ENCODE measurements at places on chromosomes 12 and 14.
A peak's percentile ranks its signal among the peaks of the same experiment; 100 is the strongest.

GRCh38 chr12:5014269-5014668, 29.4 kb upstream of the KCNA5 start:
- DNase-seq: no peak

GRCh38 chr12:129226005-129226404, 372.7 kb downstream of the GLT1D1 start:
- no peak for DNase-seq

DNA sequence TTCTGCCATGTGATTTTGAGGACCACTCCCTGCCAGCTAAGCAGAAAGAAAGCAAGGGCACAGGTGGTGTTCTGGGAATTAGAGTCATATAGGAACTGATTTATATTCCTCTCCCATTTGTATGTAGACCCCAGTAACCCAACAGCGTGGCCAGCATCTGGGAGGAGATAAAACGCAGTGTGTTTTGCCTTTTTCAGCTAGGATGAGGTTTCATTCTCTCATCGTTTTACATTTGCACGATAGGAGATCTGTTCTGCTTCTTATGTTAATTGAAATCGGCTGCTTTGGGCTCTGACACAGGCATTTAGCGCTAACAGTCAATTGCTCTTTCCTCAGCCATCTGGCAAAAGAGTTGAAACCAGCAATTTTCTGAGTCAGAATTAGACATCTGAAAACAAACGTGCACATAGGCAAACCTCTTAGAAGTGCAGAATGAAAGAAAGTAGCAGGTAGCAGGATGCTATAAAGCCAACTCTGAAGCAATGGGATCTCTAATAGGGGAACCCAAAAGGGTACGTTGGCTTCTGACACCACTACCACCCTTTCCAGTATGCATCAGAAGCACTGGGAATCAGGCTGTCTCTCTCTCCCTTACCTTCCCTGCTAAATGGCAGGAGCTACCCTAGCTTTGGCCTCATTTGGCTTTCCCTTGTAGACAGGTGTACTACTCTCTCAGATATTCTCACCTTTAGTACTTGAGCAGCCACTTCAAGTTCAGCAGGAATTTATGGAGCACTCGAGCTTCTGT, 219.1 kb downstream of the PHLDA1 start:
- DNase-seq: no peak

- no peak for DNase-seq
Observed at GRCh38 chr14:31280871-31281220, 73.3 kb upstream of the HECTD1 start.

DNA sequence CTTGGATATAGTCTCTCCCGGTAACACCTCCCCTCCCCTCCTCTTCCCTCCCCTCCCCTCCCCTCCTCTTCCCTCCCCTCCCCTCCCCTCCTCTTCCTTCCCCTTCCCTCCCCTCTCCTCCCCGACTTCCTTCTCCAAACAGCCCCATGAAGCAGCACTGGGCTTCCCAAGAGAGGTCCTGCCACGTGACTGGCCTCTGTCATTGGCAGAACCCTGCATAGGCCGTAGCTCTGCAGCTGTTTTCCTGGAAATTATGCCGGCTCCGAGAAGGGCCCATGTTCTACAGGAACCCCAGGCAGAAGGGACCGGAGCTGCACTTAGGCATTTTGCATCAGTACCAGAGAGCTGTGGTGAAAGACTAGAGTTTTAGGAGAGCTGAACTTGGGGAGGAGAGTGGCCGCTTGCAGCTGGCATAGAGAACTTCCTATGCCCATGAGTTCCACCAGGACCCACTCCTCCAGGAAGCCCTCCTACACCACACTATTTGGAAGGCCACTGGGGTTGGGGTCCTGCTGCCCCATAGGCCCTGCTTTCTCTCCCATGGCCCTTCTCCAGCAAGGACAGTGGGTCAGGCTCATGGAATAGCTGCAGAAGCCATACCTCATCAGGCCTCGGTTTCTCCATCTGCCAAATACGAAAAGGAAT, 5.1 kb upstream of the TNFAIP2 start:
- DNase-seq: peak; percentile 70

Data from ovary (tissue), 10 donors.